Stimulated activated CD8-positive, alpha-beta memory T cell treated with anti-CD3 and anti-CD28 coated beads, Interleukin-7, amount 100 ng/mL, for 48 hours (primary cell): ENCODE measurements at places on chromosomes 6 and 20.

GRCh38 chr6:44462797-44463727 is 75.6 kb downstream of the CDC5L start:
- no peak for DNase-seq

DNA sequence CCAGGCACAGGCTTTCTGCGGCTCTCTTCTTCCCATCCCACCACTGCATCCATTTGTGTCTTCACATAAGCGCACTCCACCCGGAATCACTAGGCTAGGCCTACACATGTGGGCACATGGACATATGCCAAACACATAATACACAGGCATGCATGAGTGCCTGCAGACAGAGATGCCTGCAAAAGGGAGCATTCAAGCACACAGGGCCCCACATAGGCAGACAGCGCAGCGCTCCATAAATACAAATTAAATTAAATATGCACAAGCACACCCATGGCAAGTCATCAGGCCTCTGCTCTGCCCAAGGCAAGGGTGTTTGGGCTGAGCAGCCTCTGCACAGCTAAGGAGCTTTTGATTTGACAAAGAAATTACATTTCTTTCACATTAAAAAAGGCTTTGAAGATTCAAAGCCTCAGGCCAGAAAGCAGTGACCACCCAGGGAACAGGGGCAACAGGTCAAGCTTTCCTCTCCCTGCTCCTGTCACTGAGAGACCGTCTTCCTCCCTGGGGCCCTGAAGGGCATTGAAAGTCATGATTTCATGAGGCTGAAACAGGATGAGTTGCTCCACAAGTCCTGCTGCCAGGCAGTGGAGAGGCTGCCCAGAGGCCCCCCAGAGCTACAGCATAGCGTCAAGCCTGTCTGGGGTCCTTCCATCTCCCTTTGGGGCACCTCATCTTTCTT is 134.2 kb upstream of the LRFN2 start:
- no peak for DNase-seq

DNA sequence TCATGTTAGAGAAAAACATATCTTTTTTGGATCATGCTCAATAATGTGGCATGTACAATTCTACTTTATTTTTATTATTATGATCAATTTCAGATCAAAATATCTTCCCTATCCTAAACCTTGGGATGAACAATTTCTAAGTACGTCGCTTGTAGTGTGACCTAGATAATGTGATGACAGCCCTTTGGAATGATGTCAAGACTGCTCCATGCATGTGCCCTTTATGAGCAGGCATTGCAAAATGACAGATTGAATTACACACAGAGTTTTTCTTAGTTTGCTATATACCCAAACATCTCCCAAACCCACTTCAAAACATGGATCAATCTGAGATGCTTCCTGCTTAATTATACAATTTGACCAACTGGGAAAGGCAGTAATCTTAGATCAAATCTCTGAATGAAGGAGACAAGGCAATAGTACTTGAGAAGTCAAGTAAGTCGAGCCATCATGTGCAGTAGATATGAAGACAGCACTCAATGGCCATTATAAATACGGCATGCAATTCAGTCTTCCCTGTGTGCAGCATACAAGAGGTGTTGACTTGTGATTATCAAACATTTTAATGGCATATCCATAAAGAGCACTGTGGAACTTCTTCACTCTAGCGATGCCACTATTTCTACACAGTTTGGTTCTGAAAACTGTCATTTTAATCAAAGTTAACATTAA is 294.8 kb downstream of the RNF144B start:
- DNase-seq = no peak

DNA sequence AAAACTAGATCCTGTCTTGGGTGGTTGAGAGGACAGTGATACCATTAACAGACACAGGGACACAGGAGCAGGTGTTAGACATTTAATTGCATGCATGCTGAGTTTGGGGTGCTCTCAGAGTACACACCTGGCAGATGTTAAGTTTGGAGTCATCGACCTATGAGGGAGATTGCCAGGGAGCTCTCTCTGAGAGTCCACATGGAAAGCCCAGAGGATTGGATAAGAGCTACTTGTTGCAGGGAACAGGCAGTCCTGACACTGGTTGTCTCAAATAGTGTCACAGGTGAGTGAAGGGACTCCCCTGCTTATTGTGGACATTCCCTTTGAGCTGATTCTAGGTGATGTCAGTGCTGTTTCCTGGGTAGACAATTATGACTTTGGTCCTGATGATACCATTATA is 3.1 kb downstream of the ATRN start:
- DNase-seq = no peak

- DNase-seq = no peak
These were observed 64.3 kb downstream of the ANKS1A start for GRCh38 chr6:34953061-34954025.

- DNase-seq = no peak
These were observed 5.0 kb downstream of the FAM209B start for GRCh38 chr20:56537997-56538396.
